ENCODE measurements at places on chromosomes 1 and 21.

- no peak for DNase-seq
Observed at GRCh38 chr1:167792188-167792565, 70.4 kb downstream of the MPZL1 start.

GRCh38 chr1:231172411-231172810, 10.6 kb downstream of the TRIM67 start:
- DNase-seq, result peak; percentile 34

- DNase-seq, result no peak
Observed at GRCh38 chr1:174391716-174392115, 56.0 kb upstream of the GPR52 start.

DNA sequence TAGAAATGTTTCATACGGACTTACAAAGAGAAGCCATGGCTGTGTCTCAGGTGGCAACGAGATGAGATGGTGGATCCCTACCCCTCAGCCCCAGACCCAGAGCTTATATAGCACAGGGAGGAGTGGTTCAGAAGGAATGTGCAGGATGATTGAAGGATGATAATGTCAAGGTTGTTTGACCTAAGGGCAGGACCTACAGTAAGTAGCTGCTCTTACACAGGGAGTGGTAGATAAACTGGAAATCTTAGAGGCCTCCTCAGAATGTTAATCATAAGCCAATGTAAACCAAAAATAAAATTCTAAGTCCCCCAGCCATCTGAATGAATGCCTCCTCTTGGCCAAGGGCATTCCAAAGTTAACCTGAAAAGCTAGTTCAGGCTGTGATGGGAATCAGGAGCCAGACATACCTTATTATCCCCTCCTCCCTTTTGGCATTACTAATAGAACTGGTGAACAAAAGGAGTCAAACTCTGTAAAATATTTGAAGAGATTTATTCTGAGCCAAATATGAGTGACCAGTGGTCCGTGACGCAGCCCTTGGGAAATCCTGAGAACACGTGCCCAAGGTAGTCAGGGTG, 45.8 kb upstream of the PDE9A start:
- no peak for DNase-seq

DNA sequence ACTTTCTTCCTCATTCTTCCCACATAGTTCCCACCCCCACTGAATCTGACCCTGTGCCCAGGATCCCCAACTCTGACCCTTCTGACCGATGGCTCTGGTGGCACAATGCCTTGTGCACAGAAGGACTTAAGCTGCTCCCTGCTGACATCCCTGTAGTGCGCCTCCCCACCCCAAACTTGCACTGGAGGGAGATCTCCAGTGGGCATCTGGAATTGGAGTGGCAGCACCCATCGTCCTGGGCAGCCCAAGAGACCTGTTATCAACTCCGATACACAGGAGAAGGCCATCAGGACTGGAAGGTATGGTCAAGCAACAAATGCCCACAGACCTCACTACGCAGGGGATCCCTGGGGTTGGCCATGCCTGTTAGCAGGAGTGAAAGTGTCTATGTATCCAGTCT, 9.0 kb downstream of the MPL start:
- no peak for DNase-seq

DNA sequence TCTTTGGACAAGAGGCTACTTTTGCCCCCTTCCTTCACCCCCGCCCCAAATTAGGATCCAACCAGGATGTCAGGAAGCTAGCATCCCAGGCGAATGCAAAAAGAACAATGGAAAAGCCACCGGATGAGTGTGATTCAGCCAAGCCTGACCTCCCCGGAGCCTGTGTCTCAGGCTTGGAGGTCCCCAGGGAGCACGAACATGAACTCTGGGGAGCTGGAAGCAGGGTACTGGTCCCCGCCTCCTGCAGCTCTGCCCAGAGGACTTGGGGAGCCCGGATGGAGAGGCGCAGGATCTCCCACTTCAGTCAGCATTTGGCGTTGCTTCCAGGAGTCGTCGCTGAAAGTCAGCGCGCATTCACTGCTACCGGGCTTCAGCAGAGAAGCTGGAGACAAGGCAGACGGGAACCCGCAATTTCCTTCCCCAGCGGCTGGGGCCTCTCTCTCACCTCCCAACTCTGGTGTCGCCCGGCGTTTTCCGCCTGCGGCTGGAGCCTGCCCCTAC, 1.8 kb upstream of the TBX15 start:
- no peak for DNase-seq

DNA sequence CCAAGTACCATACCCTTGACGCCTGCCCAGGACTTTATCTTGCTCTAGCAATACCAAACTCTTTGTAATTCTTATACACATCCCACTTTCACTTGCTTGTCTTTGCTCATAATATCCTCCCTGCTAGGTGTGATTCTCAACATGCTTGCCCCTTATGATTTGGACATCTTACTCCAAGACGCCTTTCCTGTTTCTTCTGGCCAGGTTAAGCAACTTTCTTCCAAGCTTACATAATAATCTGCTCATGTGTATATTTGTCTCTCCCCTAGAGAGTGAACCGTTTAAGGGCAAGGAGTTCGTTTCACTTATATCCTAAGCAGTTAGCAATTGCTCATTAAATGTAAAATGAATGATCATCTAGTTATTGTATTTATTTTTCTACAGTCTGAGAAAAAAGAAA, 21.8 kb downstream of the CRYZL1 start:
- no peak for DNase-seq

DNA sequence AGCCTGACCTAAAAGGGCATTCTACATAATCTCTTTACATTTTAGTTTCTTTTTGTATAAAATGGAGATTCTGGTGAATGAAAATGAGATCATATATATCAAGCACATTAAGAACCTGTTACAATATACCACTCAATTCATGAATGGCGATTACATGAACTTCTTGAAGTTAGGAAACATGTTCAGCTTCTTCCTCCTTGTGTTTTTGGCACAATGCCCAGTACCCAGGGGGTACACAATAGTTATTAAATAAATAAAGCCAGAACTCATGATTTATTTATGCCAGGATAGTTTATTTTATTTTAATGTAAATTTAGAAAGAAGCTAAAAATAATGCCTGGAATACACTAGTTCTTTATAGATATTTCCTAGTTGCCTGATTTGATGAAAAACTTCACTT, 186.0 kb upstream of the PTGFR start:
- no peak for DNase-seq

DNA sequence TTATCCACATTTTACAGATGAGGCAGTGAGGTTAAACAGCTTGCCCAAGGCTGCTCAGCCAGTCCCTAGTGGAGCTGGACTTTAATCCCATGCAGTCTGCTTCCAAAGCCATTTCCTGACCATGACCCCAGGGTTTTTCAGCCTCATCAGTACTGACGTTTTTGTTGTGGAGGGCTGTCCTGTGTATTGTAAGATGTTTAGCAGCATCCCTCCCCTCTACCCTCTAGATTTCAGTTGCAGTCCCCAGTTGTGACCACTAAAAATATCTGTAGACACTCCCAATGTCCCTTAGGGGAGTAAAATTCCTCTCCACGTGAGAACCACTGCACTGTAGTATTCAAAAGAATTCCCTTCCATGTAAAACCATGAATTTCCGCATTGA, 30.2 kb upstream of the C1orf105 start:
- DNase-seq, result no peak

DNA sequence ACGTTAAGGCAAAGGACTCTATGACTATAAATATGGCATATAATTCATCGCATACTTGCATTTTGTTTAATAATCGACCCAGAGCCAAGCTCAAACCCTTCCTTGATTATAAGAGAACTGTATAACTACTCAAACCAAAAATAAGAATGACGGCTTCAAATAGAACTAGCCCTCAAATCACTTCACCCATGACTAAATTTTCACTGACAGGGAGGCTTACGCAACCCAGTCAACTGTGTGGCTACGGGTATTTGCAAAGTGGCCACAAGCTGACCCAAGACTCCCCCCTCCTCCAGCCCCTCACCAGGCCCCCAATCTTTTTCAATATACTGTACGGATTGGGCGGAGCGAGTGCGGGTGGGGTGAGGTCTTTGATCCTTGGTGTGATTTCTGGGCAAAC, 268.3 kb downstream of the ASTN1 start:
- no peak for DNase-seq

DNA sequence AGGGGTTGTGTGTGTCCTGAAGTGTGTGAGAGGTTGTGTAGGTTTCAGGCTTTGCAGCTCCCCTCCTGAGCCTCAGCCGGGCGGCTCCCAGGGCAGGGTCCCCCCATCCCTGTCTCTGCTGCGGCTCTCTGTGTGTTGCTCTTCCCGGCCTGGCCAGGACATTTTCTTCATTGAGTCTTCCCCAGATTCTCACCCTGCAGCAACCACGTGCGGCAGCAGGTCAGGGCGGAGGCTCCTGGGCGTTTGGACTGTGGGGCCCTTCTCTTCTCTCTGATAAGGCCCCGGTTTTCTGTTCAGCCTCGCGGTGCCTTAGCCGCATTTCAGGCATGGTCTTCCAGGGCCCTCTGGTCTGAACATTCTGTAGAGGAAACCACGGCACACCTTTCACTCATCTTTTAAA, 1.8 kb upstream of the TCP10L start:
- DNase-seq, result no peak

GRCh38 chr1:171032822-171033702, 57.6 kb upstream of the FMO3 start:
- DNase-seq, result no peak

- no peak for DNase-seq
Observed at GRCh38 chr1:153345187-153346076, 3.2 kb downstream of the PGLYRP4 start.

- no peak for DNase-seq
Observed at GRCh38 chr21:42505090-42505726, 8.4 kb upstream of the SLC37A1 start.

Measured in body of pancreas (tissue), 4 donors.